ELR (cell line): ENCODE measurements at places on chromosomes 1 and 21.

- peak; percentile 72 for DNase-seq
These were observed 308.2 kb downstream of the BRINP3 start for GRCh38 chr1:190169311-190170067.

- no peak for DNase-seq
These were observed 3.0 kb downstream of the NHLH2 start for GRCh38 chr1:115837740-115838421.

- DNase-seq = no peak
These were observed 115.6 kb downstream of the SIK1 start for GRCh38 chr21:43311301-43311817.

DNA sequence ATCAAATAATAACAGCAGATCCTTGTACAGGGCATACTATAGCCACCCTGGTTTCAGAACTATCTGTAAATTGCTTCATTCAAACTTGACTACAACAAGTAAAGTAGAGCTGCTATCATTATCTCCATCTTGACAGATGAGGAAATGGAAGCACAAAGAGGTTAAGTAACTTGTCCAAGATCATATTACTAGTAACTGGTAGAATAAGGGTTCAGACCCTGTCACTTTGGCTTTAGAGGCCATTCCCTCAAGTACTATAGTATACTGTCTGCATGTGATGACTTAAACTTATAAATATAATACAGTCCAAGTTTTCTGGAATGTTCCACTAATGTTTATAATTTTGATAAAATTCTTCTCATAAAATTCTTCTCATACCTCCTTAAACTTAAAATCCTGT lies 24.8 kb downstream of the PGM1 start:
- DNase-seq = no peak

GRCh38 chr1:92877792-92878191 lies 46.0 kb downstream of the RPL5 start:
- no peak for DNase-seq

DNA sequence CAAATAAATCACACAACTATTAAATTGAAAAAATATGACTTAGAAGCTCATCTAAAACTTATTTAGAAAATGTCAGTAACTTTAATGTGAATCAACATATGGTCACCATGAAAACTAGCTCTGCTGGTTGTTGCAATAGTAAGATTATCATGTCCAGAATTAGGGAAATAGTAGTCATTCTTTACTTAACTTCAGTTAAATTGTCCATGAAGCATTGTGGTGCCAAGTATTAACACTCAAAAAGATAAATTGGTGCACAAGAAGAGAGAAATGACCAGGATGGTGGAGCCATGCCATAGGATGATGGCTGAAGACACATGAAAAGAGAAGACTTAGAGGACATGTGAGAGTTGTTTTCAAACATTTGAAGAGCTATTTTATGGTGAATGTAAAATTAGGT lies 130.2 kb upstream of the PTGFR start:
- DNase-seq = no peak

GRCh38 chr1:176183618-176184017 lies 23.5 kb downstream of the COP1 start:
- DNase-seq = peak; percentile 62

DNA sequence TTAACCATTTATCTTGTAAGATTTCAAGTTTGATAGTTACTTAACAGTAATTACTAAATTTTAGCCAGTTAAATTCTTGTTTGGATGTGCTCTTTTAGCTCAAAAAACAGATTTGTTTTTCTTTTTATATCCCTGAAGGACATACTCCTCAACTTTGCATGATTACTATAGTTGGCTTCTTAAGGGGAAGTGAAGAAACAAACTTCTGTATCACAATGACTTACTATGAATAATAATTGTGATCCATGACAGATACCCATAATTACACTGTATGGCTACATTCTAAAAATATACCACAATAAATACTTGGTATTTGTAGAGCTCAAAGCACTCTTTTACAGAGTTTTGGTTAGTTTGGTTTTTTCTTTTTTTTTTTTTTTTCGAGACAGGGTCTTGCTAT lies 55.8 kb downstream of the IARS2 start:
- no peak for DNase-seq

DNA sequence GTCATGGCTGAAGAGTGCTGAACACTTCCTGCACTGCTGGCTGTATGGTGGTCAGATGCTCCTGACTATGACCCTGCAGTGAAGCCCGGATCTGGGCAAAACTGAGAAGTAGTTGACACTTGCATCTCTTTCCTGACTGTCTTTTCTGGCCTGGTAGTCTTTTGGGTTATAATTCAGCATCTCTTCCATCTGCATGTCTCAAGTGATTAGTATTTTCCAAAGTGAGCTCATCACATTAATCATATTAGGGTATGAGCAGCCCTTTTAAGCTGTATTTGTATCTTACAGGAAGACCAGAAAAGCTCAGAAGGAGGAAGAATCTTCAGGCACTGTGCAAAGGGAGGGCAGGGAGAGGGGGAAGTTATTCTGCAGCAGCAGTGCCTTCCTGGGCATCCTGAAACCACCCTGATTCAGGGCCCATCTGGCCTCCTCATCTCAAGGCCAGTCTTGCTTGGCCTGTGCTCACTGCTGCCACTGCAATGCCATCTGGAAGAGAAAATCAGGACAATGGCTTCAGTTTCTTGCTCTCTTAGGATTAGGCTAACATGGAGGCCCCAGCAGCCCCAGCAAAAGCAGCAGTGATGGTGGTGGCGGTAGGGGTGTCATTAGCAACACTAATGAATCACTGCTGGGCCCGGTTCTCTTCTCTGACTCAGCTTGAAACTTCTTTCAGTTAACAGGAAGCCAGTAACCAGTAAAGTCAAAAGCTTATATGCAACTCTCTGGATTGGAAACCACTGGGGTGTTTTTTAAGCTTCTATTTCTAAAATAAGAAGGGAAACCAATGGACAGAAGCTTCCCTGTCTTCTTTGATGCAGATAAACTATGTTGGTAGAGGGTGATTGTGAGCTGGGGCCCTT lies 63.3 kb upstream of the WDR26 start:
- DNase-seq = peak; percentile 96

GRCh38 chr21:29526545-29526944 lies 227.8 kb downstream of the BACH1 start:
- no peak for DNase-seq

DNA sequence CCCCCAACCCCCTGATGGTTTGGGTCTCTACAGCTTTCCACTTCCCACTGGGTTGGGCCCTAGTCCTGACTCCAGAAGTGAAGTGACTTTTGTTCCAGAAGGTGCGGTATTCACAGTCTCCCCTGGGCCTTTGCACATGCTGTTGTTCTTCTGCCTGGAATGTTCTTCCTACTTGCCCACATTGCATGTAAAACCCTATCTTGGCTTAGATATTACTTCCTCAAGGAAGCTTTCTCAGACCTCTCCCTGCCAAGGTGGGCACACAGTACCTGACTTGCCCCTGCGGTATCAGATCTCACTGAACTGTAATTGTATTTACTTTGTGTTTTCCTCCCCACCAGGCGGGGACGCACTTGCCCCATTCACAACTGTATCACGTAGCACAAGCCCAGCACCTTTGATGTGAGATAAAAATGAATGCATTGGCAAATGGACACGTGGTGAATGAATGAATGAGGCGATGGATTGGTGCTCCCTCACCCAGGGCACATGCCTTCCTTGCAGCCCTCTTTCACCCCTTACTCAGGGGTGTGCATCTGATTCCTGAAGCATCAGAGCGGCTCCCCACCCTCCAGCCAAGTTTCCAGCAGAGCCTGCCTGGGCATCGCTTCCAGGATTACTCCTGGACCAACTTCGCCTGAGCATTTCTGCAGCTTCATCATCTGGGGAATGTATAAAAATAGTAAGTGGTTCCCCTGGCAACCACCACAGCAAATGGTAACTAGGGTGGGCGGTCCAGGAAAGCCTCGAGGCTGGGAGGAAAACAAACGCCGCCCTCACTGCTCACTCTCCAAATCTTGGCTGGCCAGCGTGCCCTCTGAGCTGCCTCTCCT lies 19.8 kb downstream of the NENF start:
- peak; percentile 46 for DNase-seq

DNA sequence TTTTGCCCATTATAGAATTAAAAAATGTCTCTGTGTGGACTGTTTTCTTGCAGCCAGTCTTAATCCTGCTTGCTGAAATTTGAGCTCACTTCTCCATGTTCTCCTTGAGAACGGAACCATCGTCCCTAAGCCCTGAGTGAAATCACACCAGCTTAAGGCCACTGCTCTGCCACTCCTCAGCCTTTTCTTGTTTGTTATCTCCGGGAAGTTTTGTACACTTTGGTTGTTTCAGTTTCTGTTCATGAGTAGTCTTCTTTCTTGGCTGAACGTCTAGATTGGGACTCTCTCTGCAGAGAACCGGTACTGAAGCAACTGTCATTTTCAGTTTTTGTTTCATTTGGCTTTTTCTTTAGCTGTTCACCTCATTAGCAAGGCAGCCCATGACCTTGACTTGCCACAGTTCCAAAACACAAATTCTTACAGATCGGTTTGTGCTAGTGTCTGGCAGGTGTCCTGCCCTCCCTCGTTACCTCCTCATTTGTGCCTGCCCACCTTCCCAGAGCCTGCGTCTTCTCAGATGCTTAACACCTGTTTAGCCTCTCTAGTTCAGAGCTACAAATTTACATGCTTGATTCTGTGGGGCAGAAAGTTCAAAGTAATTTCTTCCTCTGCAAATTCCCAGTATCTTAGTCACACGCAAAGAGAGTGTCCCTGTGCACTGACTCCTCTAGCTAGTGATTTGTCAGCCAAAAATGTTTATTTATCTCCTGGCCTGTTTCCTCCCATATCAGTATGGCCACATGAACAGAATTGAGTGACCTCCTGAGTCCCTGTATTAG lies 12.4 kb downstream of the PSEN2 start:
- peak; percentile 82 for DNase-seq

GRCh38 chr1:45317166-45317565 lies 9.5 kb upstream of the HPDL start:
- DNase-seq = no peak

DNA sequence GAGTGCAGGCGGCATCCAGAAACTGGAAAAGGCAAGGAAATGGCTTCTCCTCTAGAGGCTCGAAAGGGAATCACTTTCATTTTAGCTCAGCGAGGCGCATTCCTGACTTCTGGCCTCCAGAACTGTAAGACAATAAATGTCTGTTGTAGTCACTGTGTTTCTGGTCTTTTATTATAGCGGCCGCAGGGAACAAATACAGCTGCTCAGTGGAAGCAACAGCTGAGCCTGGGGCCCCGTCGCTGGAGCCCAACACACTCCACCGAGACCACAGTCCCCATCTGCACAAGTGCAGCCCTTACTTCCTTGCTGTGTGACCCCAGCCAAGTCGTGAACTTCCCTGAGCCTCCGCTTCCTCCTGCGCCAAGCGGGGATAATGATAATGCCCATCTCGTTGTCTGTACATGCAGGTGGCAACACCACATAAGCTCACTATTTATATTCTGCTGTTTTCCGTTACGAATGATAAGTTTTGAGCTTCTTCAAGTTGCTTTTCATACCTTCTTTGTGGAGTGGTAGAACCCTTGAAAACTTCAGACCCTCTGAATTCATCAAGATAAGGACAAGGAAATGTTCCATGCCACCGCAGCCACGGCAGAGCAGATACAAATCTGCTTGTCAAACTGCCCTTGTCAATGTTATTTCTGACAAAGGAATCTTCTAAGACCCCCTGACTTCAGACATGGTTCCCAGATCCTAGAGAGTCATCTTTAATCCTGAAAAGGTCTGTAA lies 3.2 kb upstream of the LAPTM5 start:
- DNase-seq = no peak

DNA sequence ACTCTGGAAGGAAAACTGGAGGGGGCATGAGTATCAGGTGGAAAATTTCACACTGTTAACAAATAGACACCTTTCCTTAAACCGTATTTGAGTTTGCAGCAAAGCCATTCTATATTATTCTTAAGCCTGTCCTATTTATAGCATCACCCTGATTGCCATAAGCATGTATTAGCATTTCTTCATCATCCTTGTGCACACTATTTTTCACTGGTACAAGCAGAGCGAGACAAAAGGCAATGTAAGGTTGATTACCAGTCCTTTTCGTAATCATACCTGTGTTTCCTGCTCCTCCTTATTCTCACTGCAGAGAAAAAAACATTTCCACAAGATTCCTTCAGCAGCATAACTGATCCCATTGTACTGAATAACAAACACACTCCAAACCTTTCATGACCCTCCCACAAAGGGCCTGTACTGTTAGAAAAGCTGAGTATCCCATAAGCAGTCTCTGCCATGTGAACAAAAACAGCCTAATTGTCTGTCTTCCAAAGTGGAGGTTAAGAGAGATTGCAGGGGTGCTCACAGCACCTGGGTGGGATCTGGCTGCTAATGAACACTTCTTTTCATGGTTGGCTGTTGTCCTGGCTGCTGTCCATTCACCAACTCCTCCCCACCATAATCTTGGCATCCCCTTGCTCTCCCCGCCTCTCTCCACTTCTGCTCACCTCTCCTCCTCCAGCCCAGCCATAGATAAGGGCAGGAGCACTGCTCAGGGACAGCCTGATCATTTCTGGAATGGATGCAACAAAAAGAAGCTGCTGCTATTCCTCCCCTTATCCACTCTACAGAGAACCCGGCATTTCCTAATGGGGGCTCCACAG lies 30.4 kb downstream of the VTCN1 start:
- DNase-seq = no peak

GRCh38 chr1:87334351-87335174 lies 5.9 kb downstream of the LMO4 start:
- DNase-seq = peak; percentile 49

- DNase-seq = peak; percentile 88
These were observed 53.4 kb downstream of the MPZL1 start for GRCh38 chr1:167775178-167775577.

GRCh38 chr21:44263221-44263760 lies 1.6 kb upstream of the DNMT3L start:
- DNase-seq = no peak

DNA sequence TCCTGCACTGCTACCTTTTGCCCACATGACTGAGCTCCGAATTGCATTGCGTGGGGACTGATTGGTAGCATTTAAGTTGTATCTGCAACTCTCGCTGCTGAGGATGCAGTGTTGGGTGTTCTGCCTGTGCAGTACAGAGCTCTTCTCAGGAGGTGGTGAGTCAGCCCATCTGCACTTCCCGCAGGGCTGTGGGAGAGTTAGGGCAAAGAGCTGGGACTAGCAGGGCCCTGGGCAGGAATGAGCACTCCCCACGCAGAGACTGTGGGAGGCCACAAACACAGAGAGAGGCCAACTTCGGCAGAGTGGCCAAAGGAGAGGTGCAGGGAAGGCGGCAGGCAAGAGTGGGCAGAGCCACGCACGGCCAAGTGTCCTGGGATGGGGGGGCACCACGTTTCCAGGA lies 244.7 kb downstream of the SIPA1L2 start:
- peak; percentile 43 for DNase-seq

DNA sequence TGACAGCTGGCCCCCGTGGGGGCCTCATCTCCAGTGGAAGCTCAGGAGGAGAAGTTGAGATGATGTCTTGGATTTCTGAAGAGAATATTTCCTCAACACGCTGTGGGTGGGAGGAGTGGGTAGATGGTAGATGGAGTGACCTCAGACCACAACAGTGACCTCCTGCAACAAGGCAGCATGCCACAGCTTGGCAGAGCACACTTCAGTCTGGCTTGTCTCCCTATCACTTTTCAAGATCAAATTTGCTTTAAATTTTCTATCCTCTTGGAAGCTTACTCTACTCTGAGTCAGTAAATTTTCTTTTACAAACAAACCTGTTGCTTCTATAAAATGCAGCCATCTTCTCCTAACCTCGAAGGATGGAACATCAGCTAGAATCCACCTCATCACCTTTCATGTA lies 59.7 kb downstream of the NTPCR start:
- DNase-seq = peak; percentile 33
